ENCODE measurements at places on chromosomes 2 and 18.

GRCh38 chr2:96971926-96972444 is 14.4 kb downstream of the FAM178B start:
- no peak for DNase-seq

- DNase-seq: no peak
Measured at GRCh38 chr2:236370847-236371409, 106.7 kb upstream of the ASB18 start.

GRCh38 chr2:202032846-202033316 is 774 bp upstream of the FZD7 start:
- no peak for DNase-seq

DNA sequence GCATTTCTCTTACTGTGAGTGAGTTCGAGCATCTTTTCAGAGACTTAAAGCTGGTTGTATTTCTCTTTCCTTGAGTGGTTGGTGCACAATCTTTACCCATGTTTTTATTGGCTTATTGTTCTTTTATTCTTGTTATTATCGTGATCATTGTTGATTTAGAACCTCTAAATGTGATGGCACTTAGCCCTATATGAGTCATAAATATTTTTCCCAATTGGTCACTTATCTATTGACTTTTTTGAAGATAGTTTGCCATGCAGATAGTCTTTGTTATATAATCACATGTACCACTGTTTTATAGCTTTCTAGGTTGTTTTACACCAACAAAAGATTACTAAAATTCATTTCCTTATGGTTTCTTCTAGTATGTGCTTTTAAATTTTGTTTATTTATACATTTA is 141.6 kb upstream of the MSH6 start:
- DNase-seq: no peak

DNA sequence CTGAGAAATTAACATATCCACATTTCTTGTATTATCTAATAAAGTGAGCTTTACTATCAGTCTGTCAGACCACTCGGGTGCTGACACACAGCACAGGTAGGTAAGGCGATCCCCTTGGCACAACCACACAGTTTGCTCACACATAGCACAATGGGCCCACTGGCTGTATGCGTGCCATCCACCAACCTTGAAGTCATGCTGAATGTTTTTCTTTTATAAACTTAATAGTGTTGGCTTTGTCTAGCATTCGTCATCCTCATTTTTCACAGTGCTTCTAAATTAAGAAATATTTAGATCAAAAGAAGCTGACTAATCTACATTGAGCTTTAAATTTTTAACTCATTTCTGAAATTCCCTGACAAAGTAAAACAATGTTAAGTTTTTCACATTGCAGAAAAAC is 50.0 kb upstream of the PAPOLG start:
- no peak for DNase-seq

GRCh38 chr18:11005528-11005927 is 143.8 kb downstream of the PIEZO2 start:
- peak; percentile 1 for DNase-seq

- DNase-seq: no peak
Measured at GRCh38 chr2:14749884-14750283, 117.4 kb downstream of the LRATD1 start.

DNA sequence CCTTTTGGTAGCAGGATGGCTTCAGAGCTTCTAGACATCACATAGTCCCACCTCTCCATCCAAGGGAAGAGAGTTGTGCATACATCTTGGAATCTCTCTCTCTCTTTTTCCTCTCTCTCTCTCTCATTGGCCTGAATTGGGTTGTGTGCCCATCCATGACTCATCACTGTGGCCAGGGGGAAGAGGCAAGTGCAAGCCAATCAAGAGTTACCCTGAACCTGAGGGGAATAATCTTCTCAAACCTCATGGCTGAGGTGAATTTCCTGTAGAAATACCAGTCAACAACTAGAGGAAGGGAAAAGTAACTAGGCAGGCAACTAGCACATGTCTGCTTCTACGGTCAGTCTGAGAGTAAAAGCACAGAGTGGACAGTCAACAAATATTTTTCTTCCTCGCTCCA is 7.3 kb upstream of the CHN1 start:
- DNase-seq: no peak

- DNase-seq: no peak
Measured at GRCh38 chr18:55501579-55501978, 86.4 kb downstream of the TCF4 start.

- DNase-seq: peak; percentile 63
Measured at GRCh38 chr2:33051586-33052360, 105.0 kb downstream of the LTBP1 start.

DNA sequence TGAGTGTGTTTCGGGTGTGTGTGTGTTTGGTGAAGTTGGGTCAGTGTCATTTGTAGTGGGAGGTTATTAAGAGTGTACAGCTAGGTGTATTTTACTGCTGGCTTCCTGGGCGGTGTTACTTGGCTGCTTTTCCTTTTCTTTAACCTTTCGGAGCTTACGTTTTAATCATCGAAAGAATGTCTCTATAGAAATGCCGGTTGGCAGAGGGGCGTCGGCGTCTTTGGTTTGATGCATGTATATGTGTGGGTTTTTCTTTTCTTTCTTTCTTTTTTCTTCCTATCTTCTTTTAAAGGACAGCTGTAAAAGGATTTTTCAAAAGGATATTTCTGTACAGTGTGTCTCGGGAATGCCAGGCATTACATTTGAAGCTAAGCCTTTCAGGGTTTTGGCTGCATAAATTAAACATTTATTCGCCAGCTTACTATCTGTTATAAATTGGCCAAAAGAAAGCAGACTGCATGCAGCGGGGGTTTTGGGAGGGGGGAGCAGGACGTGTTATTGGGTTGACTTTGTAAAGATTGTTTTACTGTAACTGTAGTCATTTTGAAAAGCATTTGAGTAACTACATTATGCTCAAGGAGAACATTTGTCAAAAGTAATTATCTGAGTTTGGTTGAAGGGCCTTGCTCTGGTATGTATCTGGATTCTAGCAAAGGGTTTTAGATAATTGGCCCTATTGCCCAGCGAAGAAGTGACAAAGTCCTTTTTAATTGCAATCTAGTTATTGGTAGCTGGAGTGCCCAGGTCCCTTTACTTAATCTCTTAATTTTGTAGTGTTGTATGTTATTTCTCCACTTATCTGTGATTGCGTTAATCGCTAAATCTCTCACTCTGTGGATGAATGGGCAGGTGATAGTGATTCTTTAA is 1.6 kb downstream of the ASXL3 start:
- no peak for DNase-seq

GRCh38 chr2:195251214-195251613 is 405.8 kb upstream of the SLC39A10 start:
- DNase-seq: no peak

DNA sequence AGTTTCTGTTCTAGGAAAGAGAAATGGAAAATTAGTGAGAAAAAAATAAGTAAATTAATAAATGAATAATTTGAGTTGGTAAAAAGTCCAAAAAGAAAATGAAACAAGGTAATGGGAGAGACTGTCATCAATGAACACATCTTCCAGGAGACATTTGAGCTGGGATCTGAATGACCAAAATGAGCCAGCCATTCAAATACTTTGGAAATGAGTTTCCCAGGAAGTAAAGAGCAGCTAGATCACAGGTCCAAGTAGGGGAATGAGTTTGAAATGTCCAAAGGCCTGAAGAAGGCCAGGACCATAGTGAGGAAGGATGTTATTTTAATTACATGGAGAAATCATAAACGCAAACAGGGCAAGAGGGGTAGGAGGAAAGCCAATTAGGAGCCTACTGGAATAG is 6.6 kb upstream of the DNAH7 start:
- DNase-seq: no peak

- no peak for DNase-seq
Measured at GRCh38 chr2:239564587-239564986, 163.8 kb upstream of the HDAC4 start.

GRCh38 chr2:96247009-96247408 is 18.8 kb downstream of the TMEM127 start:
- DNase-seq: no peak

DNA sequence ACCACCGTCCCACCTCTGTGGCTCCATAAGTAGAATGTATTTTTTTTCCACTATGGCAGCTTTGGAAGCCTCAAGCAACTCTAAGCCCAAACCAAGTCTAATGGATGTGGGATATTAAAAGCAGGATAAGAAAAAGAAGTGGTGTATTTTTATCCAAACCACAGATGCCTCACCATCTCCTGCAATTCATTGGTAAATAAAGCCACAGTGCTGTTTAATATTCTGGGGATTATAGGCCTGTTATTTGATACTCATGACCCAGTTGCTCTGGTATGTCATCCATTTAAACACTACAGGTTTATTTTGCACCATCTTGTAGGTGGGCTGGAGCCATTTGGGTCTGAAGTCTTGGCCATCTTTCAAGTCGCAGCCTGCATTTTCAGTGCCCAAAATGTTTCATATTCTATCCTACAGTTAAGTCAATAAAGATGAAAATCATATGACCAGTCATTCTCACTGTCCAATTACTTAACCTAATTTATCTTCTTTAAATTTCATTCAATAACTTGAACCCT is 279.5 kb upstream of the EPHA4 start:
- DNase-seq: no peak

DNA sequence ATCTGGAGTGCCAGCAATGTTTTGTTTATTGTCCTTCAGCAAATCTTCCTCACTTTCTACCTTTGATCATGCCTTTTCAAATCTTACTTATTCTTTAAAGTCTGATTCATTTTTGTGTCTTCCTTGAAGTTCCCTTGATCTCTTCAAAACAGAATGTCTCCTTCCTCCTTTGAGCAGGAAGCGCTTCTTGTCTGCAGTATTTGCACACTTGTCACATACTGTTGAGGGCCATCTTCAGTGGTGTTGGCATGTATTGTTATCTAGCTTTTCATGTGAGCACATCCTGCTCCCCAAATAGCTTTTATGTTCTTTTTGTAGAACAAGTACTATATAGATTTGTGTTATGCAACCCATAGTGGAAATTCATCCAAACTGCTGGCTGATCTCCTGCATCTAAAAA is 5.9 kb upstream of the CERS6 start:
- no peak for DNase-seq

DNA sequence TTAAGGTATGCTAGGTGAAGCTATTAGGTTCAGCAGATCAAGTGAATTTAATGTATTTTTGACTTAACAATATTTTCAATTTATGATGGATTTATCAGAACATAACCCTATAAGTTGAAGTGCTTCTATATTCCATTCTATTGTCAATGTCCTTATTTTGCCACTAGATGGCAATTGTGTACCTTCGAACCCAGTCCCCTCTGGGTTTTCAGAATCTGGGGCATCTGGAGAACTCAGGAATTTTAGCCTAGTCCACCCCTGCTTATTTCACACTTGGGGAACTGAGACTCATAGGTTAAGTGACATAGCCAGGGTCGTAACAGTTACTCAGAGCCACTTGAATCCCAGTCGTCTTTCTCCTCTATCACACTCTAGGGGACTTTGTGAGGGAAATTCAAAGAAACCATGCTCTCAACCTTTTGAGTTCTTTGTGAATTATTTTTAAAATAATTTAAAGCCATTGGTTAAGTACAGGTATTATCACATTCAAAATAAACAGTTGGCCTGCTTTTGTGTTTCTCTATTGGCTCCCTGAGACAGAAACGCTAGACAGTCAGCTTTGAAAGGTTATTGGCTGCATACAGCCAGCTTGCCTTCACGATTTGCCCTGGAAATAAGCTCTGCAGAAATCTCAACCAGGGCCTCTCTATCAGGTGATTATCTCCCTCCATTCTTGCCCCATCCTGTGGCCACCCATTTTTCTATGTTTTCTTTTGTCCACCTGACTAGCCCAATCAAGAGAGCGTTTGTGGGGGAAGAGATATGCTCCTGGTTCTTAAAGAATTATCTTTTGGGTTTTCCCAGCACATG is 145.0 kb downstream of the TTC27 start:
- DNase-seq: peak; percentile 63

GRCh38 chr2:223591596-223591995 is 10.6 kb downstream of the SCG2 start:
- no peak for DNase-seq

GRCh38 chr2:98947554-98947953 is 11.5 kb upstream of the CRACDL start:
- DNase-seq: no peak
